Activated CD4-positive, alpha-beta T cell treated with anti-CD3 and anti-CD28 coated beads, Interleukin-2, amount 50 U/mL, for 16 hours (primary cell): ENCODE measurements at places on chromosomes 16 and 17.

DNA sequence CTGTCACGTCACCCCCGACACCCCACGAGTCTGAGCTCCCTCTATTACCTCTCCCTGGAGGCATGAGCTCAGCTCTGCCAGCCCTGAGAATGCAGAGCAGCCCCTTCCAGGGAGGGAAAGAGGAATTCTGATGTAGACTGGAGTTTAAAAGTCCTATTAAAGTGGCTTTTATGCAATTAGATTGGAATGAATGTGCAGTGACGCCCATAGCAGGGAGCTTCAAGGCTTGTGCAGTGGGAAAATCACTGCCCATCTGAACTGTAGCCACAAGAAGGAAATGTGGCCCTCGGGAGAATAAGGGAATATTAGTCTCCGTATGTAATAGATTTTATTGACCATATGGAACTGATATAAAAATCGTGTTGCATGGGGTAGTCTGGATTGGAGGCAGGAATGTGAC lies 66.9 kb downstream of the ZNF423 start:
- DNase-seq: no peak

GRCh38 chr17:75047398-75048098 lies 523 bp downstream of the KCTD2 start:
- DNase-seq: no peak

- DNase-seq: no peak
These were observed 138.4 kb upstream of the CIBAR2 start for GRCh38 chr16:85250609-85251223.

DNA sequence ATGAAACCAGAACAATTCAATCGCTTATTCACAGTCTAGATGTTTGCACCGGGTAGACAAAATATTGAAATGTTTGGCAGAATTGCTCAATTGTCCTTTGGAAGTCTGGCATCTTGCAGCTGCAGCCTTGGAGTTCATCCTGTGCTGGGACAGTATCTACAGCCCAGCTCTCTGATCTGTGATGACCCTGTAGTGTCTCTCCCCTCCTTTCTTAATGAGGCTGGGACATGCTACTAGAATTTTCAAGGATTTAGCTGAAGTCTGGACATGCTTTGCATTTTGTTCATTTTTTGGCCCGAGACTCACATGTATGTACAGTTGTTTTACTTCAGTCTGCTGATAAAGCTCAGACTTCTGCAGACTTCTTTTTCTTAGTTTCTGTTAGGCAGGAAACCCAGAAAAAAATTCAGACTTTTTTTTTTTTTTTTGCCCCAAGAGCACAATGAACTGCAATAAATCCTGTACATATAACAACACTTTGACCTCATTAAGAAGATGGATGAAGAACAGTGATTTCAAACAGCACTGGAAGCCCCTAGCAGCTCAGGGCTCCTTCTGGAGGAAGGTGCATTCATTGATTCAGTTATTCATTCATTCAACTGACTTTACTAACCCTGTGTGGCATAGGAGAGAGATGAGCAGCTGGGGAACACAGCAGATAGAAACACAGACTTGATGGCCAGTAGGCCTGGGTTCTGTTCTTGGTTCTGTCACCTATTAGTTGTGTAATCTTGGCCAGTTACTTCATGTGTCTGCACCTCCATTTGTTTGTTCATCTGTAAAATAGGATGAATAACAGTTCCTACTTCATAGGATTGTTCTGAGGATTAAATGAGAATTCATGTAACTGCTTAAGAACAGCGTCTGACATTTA lies 210.0 kb downstream of the MAP2K4 start:
- no peak for DNase-seq

- no peak for DNase-seq
These were observed 17.2 kb upstream of the UTP6 start for GRCh38 chr17:31918701-31919128.

- DNase-seq: no peak
These were observed 10.9 kb downstream of the MMP2 start for GRCh38 chr16:55489956-55490265.

- DNase-seq: peak; percentile 55
These were observed 74.3 kb downstream of the TEX14 start for GRCh38 chr17:58617563-58617962.

DNA sequence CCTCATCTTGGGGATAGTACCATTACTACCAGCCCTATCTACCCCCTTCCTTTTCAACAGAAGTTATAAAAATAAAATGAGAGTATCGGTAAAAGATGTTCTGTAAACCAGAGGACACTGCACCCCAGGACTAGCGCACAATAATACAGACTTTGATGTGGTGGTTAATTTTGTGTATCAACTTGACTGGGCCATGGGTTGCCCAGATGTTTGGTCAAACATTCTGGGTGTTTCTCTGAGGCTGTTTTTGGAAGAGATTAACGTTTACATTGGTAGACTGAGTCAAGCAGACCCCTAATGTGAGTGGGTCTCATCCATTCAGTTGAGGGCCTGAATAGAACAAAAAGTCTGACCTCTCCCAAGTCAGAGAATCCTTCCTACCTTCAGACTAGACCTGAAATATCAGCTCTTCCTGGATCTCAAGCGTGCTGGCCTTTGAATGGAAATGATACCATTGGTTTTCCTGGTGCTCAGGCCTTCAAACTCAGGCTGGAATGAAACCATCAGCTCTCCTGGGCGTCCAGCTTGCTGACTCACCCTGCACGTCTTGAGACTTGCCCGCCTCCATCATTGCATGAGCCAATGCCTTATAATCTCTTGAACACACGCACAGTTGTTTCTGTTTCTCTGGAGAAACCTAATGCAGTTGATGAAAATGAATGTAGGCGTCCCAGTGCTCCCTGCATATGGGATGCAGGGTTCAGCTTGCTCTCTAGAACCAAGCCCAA lies 10.1 kb downstream of the MRM1 start:
- DNase-seq: no peak

DNA sequence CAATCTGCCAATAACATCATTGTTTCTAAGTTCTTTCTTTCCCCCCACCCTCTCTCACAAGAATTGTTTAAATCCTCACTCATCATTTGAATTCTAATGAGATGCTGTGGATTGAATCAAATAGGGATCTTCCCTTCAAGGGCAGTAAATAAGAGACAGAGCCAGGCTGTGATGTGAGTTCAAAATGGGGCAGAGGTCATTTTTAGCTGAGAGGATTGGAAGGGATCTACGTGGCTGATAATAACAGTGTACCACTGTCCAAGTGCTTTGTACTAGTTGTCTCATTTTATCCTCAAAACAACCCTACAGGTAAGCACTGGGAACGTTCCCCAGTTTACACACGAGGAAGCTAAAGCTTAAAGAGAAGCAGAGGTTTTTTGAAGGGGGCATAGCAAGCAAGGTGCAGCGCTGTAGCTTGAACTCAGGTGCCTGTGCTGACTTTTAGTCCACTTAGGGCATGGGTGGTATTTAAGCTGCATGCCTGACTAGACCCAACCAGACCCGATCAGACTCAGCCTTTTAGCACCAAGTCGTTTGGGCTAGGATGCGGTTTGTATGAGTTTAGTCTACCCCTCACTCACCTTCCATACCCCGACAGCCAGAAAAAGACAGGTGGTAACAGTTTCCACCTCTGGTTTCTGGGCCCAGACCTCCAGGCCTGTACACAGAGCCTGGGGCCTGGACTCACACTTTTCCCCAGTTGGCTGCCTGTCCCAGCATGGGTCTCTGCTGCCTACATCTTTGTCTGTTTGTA lies 39.2 kb upstream of the CCR7 start:
- no peak for DNase-seq

GRCh38 chr16:1791256-1791942 lies 2.1 kb downstream of the IGFALS start:
- no peak for DNase-seq

GRCh38 chr17:42081516-42082129 lies 16.6 kb downstream of the ZNF385C start:
- no peak for DNase-seq

DNA sequence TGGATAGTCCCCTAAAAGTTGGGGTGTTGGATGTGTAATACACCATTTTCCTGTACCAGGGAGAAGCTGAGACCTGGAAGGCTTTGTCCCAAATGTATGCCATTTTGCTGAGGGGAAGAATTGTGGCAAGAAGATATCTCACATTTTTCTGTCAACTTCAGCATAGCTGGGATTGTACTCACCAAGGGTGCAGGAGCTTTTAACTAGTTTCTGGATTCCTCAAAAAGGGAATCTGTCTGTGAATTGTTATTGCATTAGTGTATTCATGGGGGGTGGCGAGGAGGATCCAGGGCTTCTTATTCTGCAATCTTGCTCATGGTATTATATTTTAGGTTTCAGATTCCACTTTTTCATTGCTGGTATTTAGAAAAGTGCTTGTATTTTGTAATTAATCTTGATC lies 208.2 kb upstream of the MYOCD start:
- no peak for DNase-seq

DNA sequence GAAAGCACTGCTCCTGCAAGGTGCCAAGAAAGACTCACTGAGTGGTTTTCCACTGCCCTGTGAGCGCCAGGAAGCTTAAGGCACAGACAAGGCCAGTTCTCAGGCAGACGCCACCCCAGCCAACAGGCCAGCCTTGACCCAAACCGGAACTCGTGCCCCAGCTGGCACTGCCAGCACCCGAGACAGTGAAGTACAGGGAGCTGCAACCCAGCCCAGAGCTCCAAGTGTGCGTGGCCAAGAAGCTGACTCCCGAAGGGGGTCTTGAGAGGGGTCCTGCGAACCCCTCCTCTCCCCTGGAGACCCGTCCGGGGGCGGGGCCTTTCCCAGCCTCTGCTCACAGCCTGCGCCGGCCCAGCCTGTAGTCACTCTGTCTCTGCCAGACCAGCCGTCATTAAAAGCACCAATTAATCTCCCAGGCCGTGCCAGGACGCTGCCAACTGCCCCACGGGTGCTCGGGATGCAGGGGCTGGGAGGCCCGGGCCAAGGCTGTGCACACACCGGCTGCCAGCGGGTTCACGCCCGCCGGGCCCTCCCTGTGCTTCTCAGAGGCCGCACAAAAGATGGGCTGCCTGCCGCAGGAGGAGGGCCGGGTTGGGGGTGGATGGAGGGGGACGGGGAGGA lies 4.4 kb upstream of the SOX8 start:
- no peak for DNase-seq

- DNase-seq: no peak
These were observed 320.8 kb downstream of the HAPSTR1 start for GRCh38 chr16:9412031-9412914.

- DNase-seq: no peak
These were observed 131.6 kb upstream of the PLCG2 start for GRCh38 chr16:81647527-81647926.

GRCh38 chr17:62147284-62147683 lies 82.2 kb upstream of the MED13 start:
- DNase-seq: no peak

DNA sequence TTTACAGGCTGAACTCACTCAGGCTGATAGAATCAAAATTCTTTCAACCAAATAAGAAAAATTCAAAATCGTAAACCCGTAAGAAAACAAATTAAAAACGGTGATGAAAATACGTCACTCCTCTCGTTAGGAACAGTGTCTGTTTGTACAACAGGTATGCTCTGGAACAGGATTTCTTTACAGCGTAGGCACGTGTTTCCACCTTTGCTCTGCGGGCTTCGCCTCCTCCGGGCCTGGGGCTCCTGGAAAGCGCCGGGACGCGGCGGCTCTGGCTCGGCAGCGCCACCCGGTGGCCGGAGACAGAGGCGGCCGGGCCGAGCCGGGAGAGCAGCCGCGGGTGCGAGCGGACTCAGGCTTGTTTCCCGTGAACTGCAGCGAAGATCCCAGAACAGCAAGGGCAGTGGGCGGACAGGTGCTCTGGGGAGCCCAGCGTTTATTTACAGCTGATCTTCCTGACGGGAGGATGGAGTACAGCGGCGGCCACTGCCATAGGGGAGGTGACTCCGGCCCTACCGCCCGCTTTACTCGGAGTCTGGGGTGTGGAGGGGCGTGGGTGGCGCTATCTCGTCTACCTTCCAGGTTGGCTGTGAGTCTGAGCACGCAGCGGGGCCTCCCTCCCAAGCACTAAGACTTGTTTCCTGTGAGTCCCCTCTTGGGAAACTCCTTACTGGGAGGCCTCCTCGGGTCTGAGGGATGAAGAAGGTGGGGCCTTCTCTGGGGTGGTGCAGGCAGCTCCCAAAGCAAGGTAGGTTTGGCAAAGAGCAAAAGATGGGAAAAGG lies 40.5 kb upstream of the ATP2A3 start:
- peak; percentile 51 for DNase-seq

DNA sequence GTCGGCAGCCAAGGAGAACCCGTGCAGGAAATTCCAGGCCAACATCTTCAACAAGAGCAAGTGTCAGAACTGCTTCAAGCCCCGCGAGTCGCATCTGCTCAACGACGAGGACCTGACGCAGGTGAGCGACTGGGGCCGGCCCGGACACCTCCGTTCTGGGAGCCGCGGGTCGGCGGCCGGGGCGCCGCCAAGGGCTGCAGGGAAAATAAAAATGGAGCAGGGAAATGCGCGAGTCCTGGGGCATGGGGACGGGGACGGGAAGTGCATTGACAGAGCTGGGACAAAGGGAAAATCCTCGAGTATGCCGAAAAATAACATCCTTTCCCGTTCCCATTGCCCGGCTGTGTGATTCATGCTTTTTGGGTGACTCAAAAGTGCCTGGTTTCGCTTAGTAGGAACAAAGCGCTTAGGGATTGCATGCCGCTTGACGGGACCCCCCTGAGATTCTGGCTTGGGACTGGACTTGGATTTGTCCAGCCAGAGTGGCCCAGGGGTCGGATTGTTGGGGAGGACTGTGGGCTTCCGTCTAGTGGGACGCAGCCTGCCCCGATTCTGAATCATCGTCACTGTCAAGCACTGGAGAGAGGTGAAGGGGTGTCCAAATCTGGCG lies 699 bp downstream of the MPRIP start:
- peak; percentile 16 for DNase-seq
